Chondrocyte (in vitro differentiated cells): ENCODE measurements at places on chromosomes 1 and 21.

DNA sequence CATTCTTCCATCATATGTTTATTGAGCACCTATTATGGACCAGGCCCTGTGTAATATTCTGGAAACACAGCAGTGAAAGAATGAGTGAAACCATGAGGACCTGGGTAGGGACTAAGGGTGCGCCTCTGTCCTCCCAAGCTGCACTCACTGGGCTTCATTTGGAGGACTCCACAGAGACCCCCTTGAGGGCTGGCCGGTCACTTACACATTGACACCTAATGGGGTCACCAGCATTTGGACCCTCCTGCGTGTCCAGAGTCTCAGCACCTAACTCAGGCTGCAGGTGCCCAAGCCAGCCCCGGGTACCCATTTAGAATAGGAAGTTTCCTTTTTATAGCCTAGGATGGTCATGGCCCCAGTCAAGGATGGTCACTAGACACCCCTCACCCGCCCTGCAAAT, 2.8 kb upstream of the FNDC5 start:
- no peak for DNase-seq

DNA sequence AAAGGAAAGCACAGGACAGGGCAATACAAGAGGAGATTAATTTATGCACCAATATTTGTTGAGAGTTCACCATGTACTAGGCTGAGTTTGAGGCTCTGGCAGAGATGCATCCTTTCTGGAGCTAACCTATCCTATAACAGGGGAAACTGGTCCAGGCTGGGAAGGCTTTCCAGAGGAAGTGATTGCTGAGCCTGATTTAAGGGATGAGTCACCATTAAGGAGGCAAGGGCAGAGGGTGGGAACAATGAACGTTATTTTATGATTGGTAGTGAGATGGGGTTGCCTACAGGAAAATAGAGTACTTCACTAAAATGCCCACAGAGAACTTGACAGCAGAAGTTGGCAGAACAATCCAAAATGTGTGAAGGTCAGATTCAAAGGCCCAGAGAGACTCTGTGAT, 141.4 kb downstream of the PLPP3 start:
- no peak for DNase-seq

DNA sequence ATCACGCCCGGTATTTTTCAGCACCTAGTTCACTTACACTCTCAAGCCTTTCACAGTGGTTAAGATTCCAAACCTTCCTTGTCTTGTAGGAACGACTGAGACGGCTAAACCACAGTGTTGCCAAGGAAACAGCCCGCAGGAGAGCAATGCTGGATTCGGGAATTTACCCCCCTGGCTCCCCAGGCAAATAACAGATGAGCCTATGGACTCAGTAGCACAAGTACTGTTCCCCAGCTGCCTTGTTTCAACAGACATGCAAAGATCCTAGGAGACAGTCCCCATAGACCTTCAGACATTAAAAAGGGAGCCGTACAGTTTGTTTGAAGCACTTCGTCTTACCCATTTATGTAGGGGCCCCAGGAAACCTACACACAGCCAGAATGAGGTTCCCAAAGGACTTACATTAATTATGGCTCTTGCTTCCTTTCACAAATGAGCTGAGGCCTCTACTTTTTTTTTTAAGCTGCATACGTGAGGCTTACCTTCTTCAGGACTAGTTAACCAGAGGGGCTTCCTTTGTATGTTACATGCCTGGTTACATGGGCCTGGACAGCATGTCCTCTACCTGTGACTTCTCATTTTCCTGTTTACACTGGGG, 2.7 kb downstream of the SNAPIN start:
- DNase-seq = peak; percentile 22

GRCh38 chr21:32413015-32413504, 554 bp downstream of the EVA1C start:
- no peak for DNase-seq

GRCh38 chr1:63669151-63669961, 76.1 kb downstream of the PGM1 start:
- DNase-seq = no peak

DNA sequence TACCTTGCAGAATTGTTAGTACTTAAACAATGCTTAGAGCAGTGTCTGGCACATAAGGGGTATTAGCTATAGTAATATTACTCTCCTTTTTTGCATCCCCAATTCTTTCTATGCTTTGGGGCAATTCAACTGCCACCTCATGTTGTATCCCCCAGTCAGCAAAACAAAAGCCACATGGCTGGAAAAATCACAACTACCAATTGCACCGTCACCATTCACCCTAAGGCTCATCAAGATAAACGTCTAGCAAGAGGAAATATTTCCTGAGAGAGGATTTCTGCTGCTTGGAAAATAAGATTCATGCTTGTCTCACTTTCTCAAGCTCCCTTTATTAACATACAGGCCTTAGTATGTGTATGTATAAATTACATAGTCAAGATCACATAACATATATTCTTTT, 12.1 kb upstream of the TLR5 start:
- no peak for DNase-seq

- DNase-seq = no peak
These were observed 953 bp upstream of the NDUFS2 start for GRCh38 chr1:161200992-161201835.

DNA sequence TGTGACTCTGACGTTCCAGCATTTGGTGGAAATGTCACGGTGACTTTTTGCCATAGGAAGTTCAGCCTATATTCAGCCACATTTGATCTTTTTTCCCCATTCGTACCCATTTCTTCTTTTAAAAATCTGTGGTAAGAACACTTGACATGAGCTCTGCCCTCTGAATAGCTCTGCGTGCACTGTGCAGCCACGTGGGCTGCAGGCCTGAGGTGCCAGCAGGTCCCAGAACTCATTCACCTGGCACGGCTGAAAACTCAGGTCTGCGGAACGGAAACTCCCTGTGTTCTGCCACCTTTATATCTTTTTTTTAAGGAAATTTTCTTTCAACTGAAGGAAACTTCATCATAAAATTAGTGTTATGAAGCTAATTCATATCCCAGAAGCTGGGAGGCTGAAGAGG, 28.6 kb downstream of the CEP104 start:
- peak; percentile 49 for DNase-seq

DNA sequence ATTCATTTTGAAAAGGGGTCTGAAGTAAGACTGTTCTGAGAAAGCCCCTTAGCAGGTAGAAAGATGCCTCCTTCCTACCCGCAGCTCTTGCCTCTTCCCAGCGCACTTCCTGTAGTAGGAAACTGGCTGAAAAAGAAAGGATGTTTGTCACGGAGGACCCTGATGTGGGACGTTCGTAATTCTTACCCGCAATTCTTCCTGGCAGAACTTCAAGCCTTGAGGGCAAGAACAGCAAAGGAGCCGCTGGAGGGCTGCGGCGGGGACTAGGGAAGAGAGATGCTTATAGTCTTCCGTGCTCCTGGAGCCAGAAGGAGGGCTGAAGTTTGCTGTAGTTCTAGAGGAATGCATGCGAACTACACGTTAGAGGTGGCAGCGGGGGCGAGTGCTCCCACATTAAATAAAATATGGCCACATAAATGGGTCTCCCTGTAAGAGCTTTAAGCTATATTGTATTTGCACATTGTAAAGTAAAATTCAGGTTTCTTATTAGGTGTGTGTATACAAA, 6.3 kb downstream of the C1orf53 start:
- DNase-seq = no peak

DNA sequence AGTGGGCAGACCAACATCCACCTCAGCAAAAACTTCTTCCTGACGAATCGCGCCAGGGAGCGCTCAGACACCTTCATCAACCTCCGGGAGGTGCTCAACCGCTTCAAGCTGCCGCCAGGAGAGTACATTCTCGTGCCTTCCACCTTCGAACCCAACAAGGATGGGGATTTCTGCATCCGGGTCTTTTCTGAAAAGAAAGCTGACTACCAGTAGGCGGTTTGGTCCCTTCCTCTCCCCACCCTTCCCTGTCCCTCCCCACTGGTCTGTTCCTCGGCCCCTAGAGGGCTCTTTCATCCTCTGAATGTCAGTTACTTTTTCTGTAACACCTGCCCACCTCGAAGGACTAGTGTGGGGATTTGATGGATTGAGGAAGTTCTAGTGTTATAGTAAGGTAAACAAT, 46.9 kb downstream of the CAPN2 start:
- DNase-seq = peak; percentile 70

DNA sequence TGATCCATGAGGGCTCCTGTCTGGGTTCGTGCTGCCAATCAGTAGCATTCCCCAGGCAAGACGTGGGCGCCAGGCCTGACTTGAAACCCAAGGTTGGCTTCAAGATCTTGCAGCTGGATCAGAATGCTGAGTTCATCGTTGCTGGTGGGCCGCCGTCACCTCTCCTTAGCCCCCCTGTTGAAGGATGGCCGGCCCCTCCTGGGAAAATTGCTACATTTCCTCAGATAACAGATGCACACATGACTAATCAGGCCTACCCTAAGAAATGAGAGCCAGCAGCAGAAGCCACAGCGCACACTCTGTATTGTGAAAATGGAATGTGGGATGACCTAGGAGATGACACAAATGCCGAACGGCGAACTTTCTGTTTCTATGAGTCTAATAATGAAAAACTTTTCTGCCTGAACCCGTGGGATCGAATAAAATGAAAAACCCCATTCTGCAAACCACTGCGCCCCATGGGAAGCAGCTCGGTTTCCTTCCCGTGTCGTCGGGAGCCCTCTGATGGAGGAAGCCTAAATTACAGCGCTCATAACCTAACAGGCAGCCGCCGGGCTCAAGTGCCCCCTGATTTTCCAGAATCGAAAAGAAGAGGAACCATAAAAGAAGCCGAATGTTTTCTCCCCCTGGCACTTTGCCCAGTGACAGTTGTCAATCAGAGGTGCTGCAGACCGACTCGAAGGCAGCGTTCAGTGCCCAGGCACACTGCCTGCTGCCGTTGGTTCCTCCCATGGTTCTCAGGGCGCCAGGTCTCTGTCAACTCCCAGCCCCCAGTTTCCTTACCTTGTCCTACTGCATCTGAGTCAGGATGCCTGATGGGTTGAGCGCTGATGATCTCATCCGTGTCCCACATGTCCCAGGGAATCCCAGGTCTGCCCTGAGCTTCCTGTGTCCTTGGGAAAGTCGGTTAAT, 38.2 kb upstream of the H6PD start:
- no peak for DNase-seq

DNA sequence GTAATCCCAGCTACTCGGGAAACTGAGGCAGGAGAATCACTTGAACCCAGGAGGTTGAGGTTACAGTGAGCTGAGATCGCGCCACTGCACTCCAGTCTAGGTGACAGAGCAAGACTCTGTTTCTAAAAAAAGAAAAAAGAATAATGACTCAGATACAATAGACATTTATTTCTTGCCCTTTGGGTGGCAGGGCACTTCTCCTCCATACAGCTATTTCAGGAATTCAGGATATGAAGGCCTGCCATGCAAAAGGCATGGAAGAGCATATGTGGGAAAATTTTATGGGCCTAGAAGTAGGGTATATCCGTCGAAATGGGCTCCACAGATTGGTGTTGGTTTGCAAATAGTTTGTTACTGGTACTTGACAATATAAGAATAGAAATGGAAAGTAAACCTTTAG, 20.2 kb upstream of the POGZ start:
- no peak for DNase-seq

- no peak for DNase-seq
These were observed 180.6 kb upstream of the JUN start for GRCh38 chr1:58964428-58964827.

DNA sequence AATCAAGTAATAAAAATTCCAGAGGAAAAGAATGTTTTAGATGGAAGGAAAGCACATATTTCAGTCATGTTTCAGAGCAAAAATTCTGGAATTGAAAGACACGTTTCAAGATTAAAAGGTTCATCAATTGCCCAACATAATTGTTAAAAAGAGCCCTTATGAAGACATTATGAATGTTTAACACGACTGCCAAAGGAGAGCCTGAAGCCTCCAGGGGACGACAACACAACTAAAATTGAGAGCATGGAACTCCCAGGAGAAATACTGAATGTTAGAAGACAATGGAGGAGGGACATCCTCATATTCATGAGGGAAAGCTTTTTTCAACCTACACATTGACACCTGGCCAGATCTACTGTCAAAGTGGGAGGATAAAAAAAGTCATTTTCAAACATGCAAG, 16.0 kb downstream of the OR2T11 start:
- no peak for DNase-seq

- DNase-seq = no peak
These were observed 128.4 kb downstream of the S1PR1 start for GRCh38 chr1:101365186-101365585.

GRCh38 chr1:231493421-231494185, 34.9 kb upstream of the TSNAX start:
- no peak for DNase-seq

DNA sequence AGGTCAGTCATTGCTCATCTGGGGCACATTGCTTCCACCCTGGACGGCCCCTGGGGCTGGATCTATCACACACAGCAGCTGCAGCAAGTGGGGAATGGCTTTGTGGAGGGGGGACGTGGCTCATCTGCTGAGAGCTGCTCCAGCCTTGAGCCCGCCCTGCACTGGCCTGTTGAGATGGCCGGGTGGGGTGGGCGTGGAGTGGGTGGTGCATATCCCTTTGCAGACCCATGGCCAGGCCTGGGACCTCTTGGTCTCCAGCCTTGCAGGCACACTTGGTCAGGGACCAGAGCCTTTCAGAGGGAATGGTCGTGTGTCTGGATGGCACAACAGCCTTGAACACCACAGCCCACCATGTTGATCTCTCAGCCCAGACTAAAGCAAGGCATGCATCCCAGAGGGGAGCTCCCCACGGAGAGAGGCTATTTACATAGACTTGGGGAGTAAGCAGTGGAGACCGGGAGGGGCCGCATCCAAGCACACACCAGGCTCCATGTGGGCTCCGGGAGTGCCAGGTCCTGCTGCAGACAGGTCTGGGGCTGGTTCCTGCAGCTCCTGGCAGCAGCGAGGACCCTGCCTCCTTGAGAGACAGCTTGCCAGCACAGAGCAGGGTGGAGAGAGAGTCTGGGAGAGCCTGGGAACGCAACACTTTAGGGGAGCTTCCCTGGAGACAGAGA, 52.8 kb upstream of the SELENON start:
- DNase-seq = no peak

GRCh38 chr1:11289064-11289463, 16.1 kb downstream of the UBIAD1 start:
- DNase-seq = no peak

GRCh38 chr1:28108001-28108400, 19.6 kb upstream of the EYA3 start:
- no peak for DNase-seq

DNA sequence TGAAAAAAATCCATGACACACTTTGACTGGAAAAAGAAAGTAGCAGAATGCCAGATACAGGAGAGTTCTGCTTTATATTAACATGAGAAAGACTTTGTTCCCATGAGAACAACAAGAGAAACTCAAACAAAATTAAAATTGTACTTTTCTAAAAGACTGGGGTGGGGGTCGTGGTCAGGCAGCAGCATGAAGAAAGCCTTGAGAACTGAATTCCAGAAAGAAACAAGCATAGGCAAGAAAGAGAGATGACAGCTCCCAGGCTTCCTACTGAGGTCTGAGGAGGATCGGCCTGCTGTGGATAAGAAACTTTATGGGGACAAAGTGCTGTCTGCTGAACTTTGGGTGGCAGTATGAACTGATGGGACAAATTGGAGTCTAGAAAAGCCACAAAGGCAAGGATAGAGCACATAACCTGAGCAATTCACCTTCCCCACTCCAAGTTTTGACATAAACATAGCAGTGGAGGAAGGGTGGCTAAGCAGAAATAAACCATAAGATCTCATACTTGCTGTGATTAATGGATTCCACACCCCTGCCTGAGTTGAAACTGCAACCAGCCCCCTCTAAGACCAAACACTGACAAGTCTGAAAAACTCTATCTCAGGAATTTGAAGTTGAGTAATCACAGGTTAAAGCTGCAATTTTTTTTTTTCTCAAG, 43.7 kb downstream of the COL6A1 start:
- no peak for DNase-seq

- no peak for DNase-seq
These were observed 32.0 kb downstream of the NFASC start for GRCh38 chr1:204902671-204903070.

- DNase-seq = no peak
These were observed 89.1 kb upstream of the PROX1 start for GRCh38 chr1:213898684-213899083.
